PC-9 (cell line): ENCODE measurements at places on chromosomes 7 and 10. TPM values are rescaled to one million over a fixed set of nuclear protein-coding genes. Genes with fewer than 3 reads are reported as not detected.

- DNase-seq: no peak
These were observed 5.8 kb downstream of the ANTXRL start for GRCh38 chr10:46292573-46293023.

GRCh38 chr7:11328309-11328708 is 354.6 kb downstream of the PHF14 start:
- no peak for DNase-seq

DNA sequence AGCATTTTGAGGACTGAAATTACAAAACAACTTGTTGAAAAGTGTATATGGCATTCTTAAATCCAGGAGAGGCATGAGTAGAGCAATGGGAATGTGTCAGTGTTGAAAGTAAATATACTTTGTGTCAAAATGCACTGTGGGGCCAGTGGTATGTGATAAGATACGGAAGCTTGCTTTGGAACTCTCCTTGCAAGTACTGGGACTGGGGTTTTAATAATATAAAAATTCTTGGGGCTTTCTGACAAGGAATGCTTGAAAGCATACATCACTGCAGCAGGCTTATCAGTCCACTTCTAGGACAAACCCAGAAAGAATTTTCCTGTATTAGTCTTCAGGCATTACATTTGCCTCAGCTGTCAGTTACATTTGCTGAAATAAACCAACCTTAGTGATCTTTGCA is 472.8 kb upstream of the FZD8 start:
- DNase-seq: no peak

GRCh38 chr10:99519690-99520039 is 13.1 kb upstream of the NKX2-3 start:
- no peak for DNase-seq

DNA sequence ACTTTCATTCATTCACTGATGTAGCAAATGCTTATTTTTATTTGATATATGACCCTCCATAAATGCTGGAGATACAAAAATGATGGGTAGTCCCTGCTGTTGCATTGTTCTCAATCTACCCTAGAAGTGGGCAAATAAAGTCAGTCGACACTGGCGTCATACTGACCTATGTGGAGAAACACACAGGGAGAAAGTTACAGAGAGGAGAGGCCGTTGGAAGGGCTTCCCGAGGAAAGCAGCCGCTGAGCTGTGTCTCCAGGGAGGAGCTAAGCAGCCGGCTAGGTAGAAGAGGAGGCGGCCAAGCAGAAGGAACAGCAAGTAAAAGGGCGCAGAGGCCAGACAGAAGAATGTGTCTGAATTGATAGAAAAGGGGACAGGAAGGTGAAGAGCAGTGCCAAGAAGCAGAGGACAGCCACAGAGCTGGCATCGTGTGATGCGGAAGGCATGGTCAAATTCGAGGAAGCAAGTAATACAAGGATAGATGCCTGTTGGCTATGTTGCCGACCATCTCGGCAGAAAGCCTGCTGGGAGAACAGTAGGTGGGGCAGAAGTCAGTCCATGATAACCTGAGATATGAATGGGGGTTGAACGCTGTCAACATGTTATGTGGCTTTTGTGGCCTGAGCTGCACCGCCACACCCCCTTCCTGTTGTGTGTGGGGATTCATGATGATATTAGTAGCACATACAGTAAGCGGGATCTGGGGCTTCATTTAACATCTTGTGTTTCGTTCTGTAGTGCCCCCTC is 25.9 kb downstream of the ST8SIA6 start:
- no peak for DNase-seq

GRCh38 chr10:33287112-33287511 is 47.4 kb downstream of the NRP1 start:
- DNase-seq: no peak

GRCh38 chr7:146424084-146424483 is 307.5 kb downstream of the CNTNAP2 start:
- DNase-seq: no peak

DNA sequence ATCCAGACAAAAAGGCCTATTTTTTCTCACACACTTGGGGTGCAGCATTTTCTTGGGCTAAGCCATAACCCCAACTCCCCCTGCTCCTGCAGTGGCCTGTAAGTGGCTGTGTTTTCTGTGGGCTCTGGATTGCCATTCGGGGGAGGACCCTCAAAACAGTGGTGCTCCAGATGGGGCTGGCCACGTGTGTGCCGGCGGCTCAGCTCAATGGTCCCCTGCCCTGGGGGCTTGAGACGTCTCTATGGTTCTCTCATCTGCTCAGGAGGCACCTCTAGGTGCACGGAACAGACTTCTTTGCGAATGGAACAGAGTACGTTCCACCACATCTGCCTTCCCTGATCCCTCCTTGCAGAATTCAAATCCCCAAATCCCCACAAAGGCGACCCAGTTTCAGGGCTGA is 250.0 kb upstream of the SHH start:
- no peak for DNase-seq

CPA2 gene
- not detected in 2 replicates for total RNA-seq

ARHGAP21 gene
- total RNA-seq: 93.1 and 115 TPM in 2 replicates
